Stimulated activated CD4-positive, alpha-beta T cell treated with anti-CD3 and anti-CD28 coated beads, Interleukin-15, amount 100 ng/mL, for 1 hour (primary cell): ENCODE measurements at places on chromosomes 6 and 20.

DNA sequence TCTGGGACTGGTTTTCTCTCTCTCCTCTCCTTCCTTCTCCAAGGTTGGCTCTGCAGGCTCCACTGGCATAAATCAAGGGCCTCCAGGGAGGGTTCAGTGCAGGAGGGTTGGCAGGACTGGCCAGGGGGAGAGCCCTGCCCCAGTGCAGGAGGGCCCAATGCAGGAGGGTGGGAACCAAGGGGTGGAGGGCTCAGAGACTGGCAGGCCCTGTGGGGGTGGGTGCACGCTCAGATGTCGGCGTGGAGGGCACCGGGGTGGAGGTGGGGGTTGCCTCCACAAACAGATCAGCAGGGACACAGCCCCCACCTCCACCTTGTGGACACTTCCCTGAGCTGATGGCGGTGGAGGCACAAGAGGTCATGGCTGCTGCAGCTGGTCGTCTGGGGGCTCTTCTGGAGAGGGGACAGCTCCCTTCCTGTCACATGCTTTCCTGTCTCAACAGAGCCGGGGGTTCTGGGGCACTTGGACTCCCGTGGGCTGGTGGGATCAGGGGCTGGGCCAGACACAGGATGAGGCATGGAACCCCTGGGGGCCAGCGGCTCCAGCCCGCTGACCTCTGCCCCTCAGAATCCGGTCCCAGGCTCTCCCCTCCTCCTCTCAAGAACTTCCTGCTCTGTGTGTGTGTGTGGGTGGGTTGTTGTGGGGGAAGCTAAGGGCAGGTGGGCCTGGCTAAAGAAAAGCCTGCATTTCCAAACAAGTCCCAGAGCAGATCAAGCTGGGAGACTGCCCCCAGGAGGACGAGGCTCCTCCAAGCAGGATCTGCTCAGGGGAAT, 2.7 kb upstream of the ABHD16B start:
- DNase-seq, result no peak

- DNase-seq, result no peak
Observed at GRCh38 chr6:143747347-143747842, 69.6 kb downstream of the PHACTR2 start.

DNA sequence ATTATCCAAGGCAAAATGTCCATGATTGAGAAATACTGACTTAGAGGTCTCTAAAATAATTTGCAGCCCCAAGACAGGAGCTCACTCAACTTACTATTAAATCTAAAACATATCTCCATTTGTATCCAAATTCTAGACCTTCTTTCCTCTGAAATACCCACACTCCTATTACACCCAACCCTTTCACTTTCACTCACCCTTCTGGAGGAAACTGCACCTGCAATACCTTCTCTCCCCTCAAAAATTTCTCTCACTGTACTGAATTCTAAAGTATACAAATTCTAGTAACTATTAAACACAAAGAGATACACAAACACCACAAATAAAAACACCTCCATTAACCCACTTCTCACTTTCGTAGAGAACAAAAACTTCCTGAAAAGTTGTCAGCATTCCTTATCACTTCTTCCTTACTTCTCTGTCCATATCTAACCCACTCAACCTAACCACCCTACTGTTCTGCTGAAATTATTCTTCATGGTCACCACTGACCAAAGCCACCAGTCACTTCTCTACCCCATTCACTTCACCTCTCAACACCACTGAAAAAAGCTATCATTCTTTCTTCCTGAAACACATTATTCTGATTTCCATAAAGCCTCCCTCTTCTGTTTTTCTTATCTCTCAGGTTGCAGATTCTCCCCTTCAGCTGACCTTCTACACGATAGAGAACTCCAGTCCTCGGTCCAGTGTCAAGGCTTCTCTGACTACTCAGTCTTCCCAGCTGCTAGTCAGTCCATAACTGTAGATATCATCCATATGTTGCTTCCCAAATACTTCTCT, 12.0 kb downstream of the LMBRD1 start:
- no peak for DNase-seq

DNA sequence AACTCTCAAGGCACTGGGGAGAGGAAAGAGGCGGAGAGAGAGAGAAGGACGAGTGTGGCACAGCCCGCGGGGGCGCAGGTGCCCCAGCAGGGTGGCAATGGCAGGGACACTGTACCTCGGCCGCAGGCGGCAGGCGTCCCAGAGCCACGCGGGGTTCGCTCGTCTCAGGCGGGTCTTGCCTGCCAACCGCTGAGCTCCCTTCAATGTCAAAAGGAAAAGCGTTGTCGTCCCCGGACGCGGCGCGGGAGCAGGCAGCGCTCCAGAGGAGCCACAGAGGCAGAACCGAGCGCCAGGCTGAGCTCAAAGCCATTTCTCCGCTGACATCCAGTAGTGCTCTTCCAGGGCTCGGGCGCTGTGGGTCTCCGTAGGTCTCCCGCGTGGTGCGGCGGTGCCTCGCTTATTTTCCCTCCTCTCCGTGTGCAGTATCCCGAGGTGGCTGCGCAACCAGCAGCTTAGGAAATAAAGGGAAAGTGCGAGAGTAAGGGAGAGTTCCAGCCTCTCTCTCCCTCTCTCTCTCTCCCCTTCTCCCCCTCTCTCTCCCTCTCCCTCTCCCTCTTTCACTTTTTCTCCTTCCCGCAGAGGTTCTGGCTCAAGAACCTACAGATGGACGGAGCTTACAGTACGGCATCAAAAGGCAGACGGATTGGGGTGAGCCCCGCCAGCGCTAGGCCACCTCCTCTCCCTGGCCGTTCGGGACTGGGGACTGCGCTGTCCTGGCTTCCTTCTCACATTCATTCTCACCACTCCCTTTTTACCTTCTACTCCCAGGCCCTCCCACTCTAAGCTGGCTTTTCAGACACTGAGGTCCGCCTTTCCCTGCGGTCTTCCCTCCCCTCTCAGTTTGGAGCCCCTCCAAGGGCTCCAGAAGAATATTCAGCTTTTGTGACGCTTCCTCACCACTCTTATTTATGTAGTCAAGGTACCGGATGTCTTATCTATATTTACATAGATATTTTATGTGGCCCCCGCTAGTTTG, at the start of gene LAMA4:
LAMA4 (minus strand) TSS at position 727 of the 976 bp plus-strand sequence; CDS start at position 310, 417 bp downstream.
- DNase-seq, result no peak

DNA sequence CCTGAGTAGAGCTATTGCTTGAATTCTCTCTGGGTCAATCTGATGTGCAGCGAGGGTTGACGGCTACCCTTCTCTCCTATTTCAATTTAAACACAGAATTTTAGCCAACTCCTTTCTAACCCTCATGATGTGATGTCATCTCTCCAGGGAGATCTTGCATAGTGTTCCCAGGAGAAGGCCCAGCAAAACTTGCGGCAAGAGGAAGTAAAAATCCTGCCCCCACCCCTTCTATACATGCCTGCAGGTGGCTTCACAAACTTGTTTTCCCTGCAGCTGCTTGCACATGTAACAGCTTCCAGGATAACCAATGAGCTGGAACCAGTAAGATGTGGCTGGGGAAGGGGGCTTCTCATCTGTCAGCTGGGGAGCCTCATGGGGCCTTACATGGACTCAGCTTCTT, 169.3 kb upstream of the CDH4 start:
- DNase-seq, result no peak

GRCh38 chr20:11112832-11113231, 439.0 kb upstream of the JAG1 start:
- no peak for DNase-seq

- DNase-seq, result no peak
Observed at GRCh38 chr6:89180971-89181370, 35.1 kb downstream of the PM20D2 start.

GRCh38 chr6:26198722-26199056, 111.5 kb downstream of the HFE start:
- no peak for DNase-seq

DNA sequence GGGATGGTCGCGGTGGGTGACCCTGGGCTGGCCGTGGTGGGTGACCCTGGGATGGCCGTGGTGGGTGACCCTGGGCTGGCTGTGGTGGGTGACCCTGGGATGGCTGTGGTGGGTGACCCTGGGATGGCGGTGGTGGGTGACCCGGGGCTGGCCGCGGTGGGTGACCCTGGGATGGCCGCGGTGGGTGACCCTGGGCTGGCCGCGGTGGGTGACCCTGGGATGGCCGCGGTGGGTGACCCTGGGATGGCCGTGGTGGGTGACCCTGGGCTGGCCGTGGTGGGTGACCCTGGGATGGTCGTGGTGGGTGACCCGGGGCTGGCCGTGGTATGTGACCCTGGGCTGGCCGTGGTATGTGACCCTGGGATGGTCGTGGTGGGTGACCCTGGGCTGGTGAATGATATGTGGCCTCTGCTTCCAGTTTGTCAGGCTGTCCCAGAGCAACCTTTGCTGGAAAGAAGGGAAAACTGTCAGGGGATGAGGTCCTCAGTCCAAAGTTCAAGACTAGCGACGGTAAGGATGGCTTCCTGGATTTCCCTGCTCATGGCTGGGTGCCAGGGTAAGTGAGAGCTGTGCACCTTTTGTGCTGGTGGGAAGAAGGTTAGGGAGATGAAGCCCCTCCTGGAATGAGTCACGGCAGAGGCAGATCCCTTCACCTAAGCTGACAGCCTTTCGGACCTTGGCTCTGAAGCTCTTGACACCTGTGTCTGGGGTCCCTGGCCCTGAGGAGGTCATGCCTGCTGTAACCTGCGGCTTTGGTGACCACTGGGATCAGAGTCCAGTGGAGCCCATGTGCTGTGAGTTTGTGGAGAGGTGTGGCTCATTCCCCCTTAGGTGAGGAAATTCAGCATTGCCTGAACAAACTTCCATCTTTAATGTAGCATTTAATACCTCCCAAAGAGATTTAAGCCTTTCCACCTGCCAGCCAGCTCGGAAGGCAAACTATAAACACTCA, 19.1 kb upstream of the PCMTD2 start:
- DNase-seq, result no peak

GRCh38 chr6:100314186-100314585, 150.5 kb downstream of the SIM1 start:
- no peak for DNase-seq

- no peak for DNase-seq
Observed at GRCh38 chr6:159973406-159973805, 4.5 kb downstream of the IGF2R start.

DNA sequence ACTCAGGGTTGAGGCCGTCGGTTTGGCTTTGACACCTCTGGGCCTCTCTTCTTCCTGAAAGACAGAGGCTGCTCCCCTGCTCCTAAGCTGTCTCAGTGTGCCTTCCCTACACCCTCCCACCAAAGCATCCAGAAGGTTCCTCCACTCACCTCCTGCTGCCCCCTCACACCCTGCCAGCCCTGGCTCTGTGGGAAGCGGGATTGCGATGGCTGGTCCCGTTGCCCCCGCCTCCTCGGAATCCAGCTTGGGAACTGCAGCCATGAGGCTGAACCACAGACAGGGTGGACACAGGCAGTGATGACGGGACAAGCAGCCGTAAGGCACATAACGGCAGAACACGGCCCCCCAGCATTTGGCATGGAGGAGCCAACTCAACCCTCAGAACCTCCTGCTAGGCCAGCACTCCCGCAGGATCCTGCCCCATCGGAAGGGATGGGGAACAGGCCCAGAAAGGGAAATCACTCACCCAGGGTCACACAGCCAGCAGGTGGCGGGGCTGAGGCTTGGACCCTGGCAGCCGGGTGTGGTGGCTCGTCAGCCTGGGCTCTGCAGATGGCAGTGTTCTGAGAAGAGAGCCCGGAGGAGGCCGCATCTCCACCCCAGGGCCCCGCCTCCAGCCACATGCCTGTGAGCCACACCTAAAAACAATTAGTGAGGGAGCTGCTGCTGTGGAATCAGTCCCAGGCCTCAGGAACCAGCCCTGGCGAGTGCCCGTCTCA, 139.6 kb downstream of the PHACTR3 start:
- DNase-seq, result no peak

DNA sequence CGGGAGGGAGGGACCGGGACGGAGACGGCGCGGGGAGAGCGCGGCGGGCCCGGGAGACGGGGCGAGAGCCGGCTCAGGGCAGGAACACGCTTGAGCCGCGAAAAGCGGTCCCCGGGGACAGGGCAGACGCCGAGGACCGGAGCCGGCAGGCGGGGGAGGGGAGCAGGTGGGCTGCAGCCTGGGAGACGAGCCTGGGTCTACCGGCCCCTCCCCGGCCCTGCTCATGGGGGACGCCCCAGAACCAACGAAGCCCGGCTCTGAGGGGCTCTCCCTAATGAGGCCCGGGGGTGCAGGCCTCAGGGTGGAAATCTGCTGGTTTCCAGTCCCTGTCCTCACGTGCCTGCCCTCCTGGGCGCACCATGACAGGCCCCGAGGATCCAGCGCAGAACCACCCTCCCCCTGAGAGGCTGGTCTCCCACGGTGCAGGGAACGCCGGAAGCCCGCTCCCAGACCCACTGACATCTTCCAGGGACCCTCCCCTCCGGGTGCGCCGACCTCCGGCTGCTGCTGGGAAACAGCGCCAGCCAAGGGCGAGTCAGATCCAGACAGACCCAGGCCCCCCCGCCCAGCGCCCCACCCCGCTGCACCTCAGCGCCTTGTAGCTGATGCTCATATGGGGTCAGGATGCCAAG, 571 bp upstream of the EEF1A2 start:
- no peak for DNase-seq

DNA sequence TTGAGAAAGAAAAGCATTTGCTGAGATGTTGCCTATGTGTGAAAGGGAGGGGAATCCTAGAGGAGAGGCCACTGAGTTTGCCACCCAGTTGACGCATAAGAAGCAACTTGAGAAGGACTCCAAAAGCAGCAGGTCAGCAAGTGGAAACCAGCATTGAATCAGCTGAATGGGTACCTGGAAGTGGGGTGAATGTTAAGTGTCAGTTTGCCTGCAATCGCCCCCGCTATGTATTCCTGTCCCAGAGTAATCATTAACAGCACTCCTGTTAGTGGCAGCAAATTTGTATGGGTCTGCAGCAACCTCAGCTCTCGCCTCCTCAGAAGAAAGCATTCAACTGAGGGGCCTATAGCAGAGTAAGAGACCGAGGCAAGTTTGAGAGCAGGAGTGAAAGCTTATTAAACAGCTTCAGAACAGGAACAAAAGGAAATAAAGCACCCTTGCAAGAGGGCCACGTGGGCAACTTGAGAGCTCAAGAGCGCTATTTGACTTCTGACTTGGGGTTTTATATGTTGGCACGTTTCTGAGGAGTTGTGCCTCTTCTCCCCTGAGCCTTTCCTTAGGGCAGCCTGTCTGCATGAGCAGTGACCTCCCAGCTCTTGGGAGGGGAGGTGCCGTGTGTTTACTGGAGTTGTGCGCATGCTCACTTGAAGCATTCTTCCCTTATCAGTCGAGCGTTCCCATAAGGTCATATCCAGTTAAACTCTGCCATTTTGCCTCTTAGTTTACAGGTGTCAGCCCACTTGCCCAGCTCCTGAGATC, 122.6 kb upstream of the PHACTR1 start:
- no peak for DNase-seq

- peak; percentile 50 for DNase-seq
Observed at GRCh38 chr6:31180500-31180899, 10.0 kb upstream of the POU5F1 start.

GRCh38 chr6:142946181-142946923, 1.4 kb upstream of the HIVEP2 start:
- DNase-seq, result peak; percentile 83
